ENCODE measurements at places on chromosomes 7 and 10. TPM values are rescaled to one million over a fixed set of nuclear protein-coding genes. Genes with fewer than 3 reads are reported as not detected.

CUX1 gene
- total RNA-seq = 88.7 TPM

ADCK2 gene
- total RNA-seq = 25.5 TPM

ITGA8 gene
- 43.7 TPM for total RNA-seq

MEIG1 gene
- 0.46 TPM for total RNA-seq

BTBD16 gene
- not detected for total RNA-seq

EIF3B gene
- total RNA-seq = 189 TPM

ACHE gene
- total RNA-seq = 0.13 TPM

UCMA gene
- not detected for total RNA-seq

DOCK4 gene
- 20.3 TPM for total RNA-seq

ARHGAP19 gene
- 2.6 TPM for total RNA-seq

GDI2 gene
- total RNA-seq = 343 TPM

COL26A1 gene
- total RNA-seq = not detected

CALHM3 gene
- not detected for total RNA-seq

SLC26A5 gene
- not detected for total RNA-seq

TMEM140 gene
- 17.7 TPM for total RNA-seq

PCGF6 gene
- 8.3 TPM for total RNA-seq

EPHB4 gene
- total RNA-seq = 74.9 TPM

EBLN1 gene
- total RNA-seq = not detected

CALHM1 gene
- not detected for total RNA-seq

CUZD1 gene
- 0.52 TPM for total RNA-seq

CNTNAP2 gene
- under 0.01 TPM for total RNA-seq

MICALL2 gene
- total RNA-seq = 27.1 TPM

OIT3 gene
- 0.03 TPM for total RNA-seq

DMBT1 gene
- total RNA-seq = 0.13 TPM

SORBS1 gene
- total RNA-seq = 1.6 TPM

CPN1 gene
- not detected for total RNA-seq

DBNL gene
- total RNA-seq = 138 TPM

HABP2 gene
- not detected for total RNA-seq

MCM10 gene
- 2.0 TPM for total RNA-seq

SHOC2 gene
- 46.3 TPM for total RNA-seq

FKBP9 gene
- total RNA-seq = 312 TPM

TRPV5 gene
- total RNA-seq = not detected

AGAP6 gene
- total RNA-seq = 4.0 TPM
